A549 treated with RU486 at 1 μM for 4 hours (cell line): ENCODE measurements at places on chromosomes 6 and 20. TPM values are rescaled to one million over a fixed set of nuclear protein-coding genes. Genes with fewer than 3 reads are reported as not detected.

Gene RHAG
- total RNA-seq, result 0.09 to 0.10 TPM in 2 of 5 replicates, not detected in the others

Gene LPA
- total RNA-seq, result 0.09 to 0.10 TPM in 2 of 5 replicates, not detected in the others

Gene CCDC170
- 0.10 to 0.15 TPM (median 0.12 TPM) in 4 of 5 replicates, not detected in the other for total RNA-seq

Gene NKX2-4
- total RNA-seq, result 0.06 TPM in 1 of 5 replicates, not detected in the others

Gene PBOV1
- total RNA-seq, result not detected in 5 replicates

Gene IP6K3
- total RNA-seq, result 0.08 to 0.19 TPM (median 0.12 TPM) in 3 of 5 replicates, not detected in the others

Gene DYNLT2
- 0.27 to 0.70 TPM (median 0.65 TPM) in 5 replicates for total RNA-seq

Gene TCP11
- not detected in 5 replicates for total RNA-seq

Gene NUP153
- 24.1 to 32.2 TPM (median 30.6 TPM) in 5 replicates for total RNA-seq

Gene PGC
- not detected in 5 replicates for total RNA-seq

Gene ME1
- total RNA-seq, result 32.6 to 47.6 TPM (median 41.6 TPM) in 5 replicates

Gene SLC35D3
- 0.07 to 0.15 TPM (median 0.07 TPM) in 3 of 5 replicates, not detected in the others for total RNA-seq

Gene VGLL2
- total RNA-seq, result not detected in 5 replicates

Gene PRDM13
- 0.67 to 1.3 TPM (median 1.1 TPM) in 5 replicates for total RNA-seq

Gene SMPDL3A
- total RNA-seq, result 2.1 to 3.2 TPM (median 3.0 TPM) in 5 replicates

Gene TREML2
- total RNA-seq, result not detected in 5 replicates

Gene NKAIN2
- not detected in 5 replicates for total RNA-seq

Gene MEP1A
- not detected in 5 replicates for total RNA-seq

Gene PPP1R16B
- 0.06 to 0.27 TPM (median 0.16 TPM) in 5 replicates for total RNA-seq

Gene LRFN2
- total RNA-seq, result not detected in 5 replicates

Gene HLA-DOA
- total RNA-seq, result 0.50 TPM in 1 of 5 replicates, not detected in the others

Gene MANEA
- 1.7 to 4.7 TPM (median 3.9 TPM) in 5 replicates for total RNA-seq

Gene ADGRG6
- 22.6 to 55.5 TPM (median 50.3 TPM) in 5 replicates for total RNA-seq

Gene DDX43
- total RNA-seq, result not detected in 5 replicates

Gene SPEF1
- total RNA-seq, result 1.5 to 2.1 TPM (median 2.0 TPM) in 5 replicates

Gene NOX3
- total RNA-seq, result not detected in 5 replicates

Gene SAMD5
- total RNA-seq, result 0.41 to 0.73 TPM (median 0.66 TPM) in 5 replicates

Gene SOX4
- total RNA-seq, result 7.6 to 15.7 TPM (median 14.1 TPM) in 5 replicates
